ENCODE measurements at places on chromosomes 2 and 18.

GRCh38 chr2:236785611-236786057 lies 216.0 kb downstream of the ACKR3 start:
- H3K36me3 ChIP-seq, result no peaks in the 10 kb centered on the region
- peaks cover 2% of the 10 kb centered on the region for H3K27me3 ChIP-seq
- H3K27ac ChIP-seq, result no peak overlapping the region

- no peaks in the 10 kb centered on the region for H3K4me1 ChIP-seq
- peaks cover 6% of the 10 kb centered on the region for H3K36me3 ChIP-seq
- no peak for DNase-seq
- no peak overlapping the region for H3K4me3 ChIP-seq
Measured at GRCh38 chr2:73746015-73746876, 9.1 kb upstream of the TPRKB start.

DNA sequence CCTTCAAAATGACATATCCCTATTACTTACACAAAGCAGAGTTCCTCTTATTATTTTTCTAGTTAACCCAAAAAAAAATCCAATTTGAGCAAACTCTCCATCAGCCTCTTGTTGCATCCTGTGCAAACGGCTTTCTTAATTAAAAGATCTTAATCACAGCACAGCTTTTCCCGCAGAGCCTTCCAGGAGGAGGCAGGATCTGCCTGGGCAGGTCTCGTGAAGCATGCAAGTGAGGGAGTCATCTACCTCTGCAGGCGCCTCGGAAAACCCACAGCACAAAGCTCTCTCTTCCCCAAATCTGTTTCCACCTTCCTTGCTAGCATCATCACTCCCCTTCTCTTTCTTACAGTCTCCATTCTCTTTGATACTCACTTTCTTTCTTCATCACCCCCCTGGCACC lies 100.4 kb downstream of the EN1 start:
- H3K4me3 ChIP-seq, result no peak overlapping the region
- no peaks in the 10 kb centered on the region for H3K4me1 ChIP-seq
- H3K27me3 ChIP-seq, result peaks cover 4% of the 10 kb centered on the region
- no peak overlapping the region for H3K27ac ChIP-seq

DNA sequence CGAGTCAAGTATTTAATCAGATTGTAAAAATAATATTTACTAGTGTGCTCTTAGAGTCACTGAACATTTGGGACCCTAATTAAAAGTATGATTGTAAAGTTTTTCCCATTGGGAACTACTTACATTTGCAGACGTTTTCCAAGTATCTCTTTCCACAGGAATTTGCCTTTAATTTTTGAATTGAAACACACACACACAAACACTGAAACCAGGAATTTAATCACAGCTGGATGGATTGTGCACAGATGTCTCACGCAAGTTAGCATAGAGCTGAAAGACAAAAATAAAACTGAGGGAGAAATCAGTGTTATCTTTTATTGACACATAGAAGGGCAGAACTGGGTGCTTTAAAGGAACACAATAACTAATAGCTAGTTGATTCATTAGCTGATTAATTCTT lies 230.7 kb downstream of the RND3 start:
- H3K27me3 ChIP-seq, result no peaks in the 10 kb centered on the region
- no peak overlapping the region for H3K27ac ChIP-seq
- DNase-seq, result no peak
- no peak overlapping the region for H3K4me3 ChIP-seq
- no peaks in the 10 kb centered on the region for H3K36me3 ChIP-seq

GRCh38 chr2:206230060-206230762 lies 44.3 kb upstream of the ZDBF2 start:
- H3K4me3 ChIP-seq, result no peak overlapping the region
- H3K27ac ChIP-seq, result no peak overlapping the region
- DNase-seq, result peak; percentile 21
- no peaks in the 10 kb centered on the region for H3K27me3 ChIP-seq
- H3K4me1 ChIP-seq, result peaks cover 7% of the 10 kb centered on the region

- no peak overlapping the region for H3K4me3 ChIP-seq
- H3K36me3 ChIP-seq, result no peaks in the 10 kb centered on the region
- H3K27ac ChIP-seq, result no peak overlapping the region
Measured at GRCh38 chr18:37769826-37770225, 204.2 kb upstream of the CELF4 start.

Data from glutamatergic neuron (in vitro differentiated cells).